ENCODE measurements at places on chromosomes 3 and 15.

DNA sequence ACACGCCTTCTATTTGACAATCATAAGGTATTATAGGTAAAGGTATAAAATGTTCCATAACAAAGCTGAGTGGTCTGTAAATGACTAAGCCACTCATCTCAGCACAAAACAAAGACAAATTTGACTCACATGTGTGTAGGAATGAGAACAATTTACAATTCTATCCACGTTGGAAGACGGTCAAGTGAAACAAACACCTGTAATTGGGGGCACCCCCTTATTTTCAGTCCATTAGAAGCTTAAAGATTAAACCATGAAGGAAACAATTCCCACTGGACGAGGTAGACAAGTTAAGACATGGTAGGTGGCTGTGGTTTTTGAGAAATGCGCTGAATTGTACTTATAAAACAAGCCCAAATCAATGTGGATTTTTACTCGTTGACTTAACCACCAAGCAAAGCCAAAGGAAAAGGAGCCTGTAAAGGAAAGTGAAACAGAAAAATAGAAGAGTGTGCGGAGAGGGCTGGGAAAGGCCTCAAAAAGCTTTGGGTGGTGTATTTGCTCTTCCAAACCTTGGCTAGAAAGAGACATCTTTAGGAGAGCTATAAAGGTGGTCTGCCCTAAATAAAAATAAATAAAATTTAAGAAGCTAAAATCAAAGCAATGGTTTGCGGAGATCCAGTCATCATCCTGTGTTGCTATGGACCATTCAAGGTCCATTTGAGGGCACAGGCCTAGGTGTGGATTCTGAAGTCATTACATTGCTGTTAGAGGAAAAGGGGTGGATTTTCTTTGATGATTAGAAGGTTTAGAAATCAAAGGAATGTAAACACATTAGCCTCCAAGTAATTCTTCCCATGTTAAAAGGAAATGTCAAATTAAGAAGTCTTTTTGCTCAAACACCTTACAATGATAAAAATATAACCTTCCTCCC lies 135.0 kb downstream of the TFG start:
- no peak for DNase-seq

- DNase-seq = peak; percentile 16
Observed at GRCh38 chr3:31232055-31233025, 300.4 kb upstream of the STT3B start.

GRCh38 chr3:43747641-43748040 lies 56.9 kb downstream of the ABHD5 start:
- no peak for DNase-seq

- no peak for DNase-seq
Observed at GRCh38 chr3:17357035-17357710, 385.3 kb downstream of the TBC1D5 start.
